T-helper 1 cell (primary cell): ENCODE measurements at places on chromosomes 12 and 14.

- DNase-seq = no peak
These were observed 13.3 kb downstream of the REM2 start for GRCh38 chr14:22896356-22896755.

DNA sequence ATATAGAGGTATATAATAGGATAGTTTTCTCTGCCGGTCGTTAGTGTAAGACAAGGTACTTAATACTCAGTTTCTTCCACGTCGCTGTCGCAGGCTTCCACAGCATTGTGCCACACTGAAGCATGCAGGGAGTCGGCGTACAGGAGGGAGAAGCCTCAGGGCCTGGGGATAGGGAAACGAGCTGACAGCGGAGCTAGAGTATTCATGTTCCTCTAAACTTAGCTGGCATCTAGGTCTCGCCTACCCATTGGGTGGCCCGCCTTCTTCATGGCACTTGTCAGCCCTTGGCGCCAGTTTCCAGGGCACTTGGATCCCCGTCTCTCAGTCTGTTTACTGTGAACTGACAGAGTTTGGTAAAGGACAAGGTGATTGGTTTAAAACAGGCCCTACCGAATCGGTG is 73.6 kb downstream of the GNS start:
- no peak for DNase-seq

- no peak for DNase-seq
These were observed 111.7 kb downstream of the DNAI7 start for GRCh38 chr12:25083211-25083610.

DNA sequence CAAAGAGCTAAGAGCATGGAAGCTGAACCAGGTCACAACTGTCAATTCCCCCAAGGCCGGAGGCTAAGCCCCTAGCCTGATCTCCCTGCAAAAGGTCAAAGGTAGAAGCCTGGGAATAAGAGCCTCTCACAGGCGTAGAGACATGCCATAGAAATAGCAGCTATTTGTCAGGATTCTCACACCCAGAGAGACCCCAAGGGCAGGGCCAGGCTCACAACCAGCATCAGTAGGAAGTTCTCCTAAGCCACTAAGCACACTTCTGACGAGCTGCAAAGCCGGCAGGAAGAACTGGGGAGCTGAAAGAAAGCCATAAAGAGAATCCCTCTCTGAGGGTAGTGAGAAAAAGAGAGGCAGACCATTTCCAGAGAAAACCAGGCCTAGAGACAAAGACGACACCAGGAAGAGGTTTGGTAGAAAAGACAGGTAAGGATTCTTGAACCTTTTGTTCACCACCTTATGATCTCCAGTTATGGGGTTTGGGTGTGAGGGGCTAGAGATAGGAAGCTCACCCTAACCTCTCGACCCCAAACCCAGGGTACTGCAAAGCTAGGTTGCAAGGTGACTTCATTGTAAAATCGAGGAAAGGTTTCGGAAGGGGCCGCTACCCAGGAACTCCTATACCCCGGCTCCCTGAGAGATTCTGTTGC is 1.0 kb downstream of the SMARCC2 start:
- no peak for DNase-seq

GRCh38 chr12:130711756-130712155 is 4.3 kb downstream of the RIMBP2 start:
- no peak for DNase-seq

GRCh38 chr12:122819209-122819785 is 16.0 kb upstream of the HIP1R start:
- DNase-seq = no peak

DNA sequence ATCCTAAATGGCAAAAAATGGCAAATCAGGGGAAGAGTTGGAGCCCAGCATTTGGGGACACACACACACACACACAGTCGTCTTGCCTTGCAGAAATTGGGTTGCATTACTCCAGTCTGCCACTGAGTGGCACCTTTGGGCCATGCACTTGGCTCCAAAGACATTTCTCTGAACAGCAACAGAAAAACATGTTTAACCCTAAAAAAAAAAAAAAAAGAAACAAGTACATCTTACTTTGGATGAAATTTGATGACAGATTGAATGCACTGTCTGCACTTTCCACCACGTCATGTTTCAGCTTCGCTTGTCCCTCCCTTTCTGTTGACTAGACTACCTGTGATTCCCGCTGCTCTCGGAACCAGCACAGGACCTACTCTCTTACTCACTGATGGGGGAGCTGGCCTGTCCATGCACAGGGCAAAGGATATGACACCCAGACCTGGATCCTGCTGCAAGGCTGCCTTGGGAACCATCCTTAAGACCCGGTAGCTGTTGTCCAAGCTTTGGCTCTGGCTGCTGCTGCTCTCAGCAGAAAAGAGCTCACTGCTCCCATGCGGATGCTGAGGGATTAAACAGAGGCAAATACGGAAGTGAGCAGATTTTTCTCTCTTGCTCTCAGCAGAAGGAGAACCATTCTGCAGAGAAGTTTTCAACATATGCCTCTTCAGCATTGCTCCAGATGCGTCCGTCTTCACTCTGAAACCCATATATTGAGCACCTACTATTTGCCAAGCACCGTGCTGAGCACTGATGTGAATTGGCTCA is 376.8 kb downstream of the DPF3 start:
- peak; percentile 85 for DNase-seq

- no peak for DNase-seq
These were observed 18.0 kb downstream of the ACIN1 start for GRCh38 chr14:23076785-23077408.

GRCh38 chr14:75081660-75082229 is 12.3 kb downstream of the ZC2HC1C start:
- no peak for DNase-seq

- no peak for DNase-seq
These were observed 122.7 kb downstream of the DIP2B start for GRCh38 chr12:50627491-50627890.

- no peak for DNase-seq
These were observed 4.6 kb upstream of the CEP128 start for GRCh38 chr14:80946187-80946586.

DNA sequence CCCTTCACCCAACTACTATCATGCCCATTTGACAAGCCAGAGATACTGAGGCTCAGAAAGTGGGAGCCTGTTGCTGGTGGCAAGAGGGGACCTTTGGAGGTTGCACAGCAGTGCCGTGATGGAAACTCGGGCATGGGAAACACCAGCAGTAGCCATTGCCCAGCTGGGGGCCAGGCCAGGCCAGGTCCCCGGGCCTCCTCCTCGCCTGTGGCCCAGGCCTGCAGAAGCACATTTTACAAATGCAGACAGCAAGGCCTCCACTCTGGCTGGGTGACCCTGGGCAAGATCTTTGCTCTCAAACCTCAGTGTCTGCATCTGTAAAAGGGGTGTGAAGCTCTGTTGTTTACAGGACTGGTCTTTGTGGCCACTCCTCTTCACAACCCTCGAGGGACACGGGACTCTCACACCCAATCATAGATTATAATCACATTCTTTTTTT is 4.5 kb upstream of the SH2B3 start:
- no peak for DNase-seq

DNA sequence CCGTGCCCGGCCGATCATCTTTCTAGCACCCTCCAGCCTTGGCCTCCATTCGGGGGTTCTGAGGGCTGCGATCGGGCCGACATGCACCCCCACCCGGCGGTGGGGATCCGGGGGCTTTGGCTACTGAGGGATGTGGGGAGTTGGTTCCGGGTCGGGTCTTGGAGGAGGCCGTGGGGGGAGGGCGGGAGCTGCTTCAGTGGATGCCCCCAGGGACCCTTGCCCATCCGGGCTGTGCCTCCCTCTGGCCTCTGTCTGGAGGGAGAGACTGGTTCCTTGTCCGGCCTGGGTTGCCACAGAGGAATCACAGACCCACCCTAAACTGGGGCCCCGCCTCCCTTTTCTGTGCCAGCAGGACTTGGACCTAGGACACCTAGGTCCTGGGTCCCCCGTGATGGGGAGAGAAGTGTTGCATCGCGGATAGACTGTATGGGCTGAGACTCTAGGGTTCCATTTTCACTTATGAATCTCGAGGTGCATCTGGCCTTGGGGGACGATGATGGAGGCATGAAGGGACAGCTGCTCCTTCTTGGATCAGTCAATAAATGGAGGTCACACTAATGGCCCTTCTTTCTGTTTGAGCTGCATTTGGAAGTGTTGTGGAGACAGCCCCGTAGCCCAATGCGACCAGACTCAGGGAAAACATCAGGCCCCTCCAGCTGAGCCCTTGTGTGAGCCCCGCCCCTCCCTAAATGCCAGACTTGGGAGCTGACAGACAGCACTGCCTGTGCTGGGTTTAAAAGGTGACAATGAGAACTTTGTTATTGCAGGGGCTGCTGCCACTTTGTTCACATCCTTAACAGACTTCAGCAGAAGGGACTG is 577 bp downstream of the DTX3 start:
- DNase-seq = no peak

- DNase-seq = no peak
These were observed 45.2 kb downstream of the FOXN3 start for GRCh38 chr14:89371585-89372511.

GRCh38 chr12:111407377-111408115 is 1.8 kb downstream of the SH2B3 start:
- no peak for DNase-seq

GRCh38 chr14:20555845-20556244 is 5.0 kb downstream of the RNASE9 start:
- DNase-seq = no peak

DNA sequence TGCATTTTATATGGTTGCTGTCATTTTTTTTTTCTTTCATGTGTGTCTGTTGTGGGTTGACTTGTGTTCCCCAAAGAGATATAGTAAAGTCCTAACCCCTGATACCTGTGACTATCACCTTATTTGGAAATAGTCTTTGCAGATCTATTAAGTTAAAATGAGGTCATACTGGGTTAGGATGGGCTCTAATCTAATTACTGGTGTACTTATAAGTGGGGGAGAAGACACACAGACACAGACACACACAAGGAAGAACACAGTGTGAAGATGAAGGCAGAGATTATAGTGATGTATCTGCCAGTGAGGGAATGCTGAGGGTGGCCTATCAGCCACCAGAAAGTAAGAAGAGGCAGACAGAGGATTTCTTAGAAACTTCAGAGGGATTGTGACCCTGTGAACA is 318.4 kb upstream of the ATP2B1 start:
- no peak for DNase-seq

DNA sequence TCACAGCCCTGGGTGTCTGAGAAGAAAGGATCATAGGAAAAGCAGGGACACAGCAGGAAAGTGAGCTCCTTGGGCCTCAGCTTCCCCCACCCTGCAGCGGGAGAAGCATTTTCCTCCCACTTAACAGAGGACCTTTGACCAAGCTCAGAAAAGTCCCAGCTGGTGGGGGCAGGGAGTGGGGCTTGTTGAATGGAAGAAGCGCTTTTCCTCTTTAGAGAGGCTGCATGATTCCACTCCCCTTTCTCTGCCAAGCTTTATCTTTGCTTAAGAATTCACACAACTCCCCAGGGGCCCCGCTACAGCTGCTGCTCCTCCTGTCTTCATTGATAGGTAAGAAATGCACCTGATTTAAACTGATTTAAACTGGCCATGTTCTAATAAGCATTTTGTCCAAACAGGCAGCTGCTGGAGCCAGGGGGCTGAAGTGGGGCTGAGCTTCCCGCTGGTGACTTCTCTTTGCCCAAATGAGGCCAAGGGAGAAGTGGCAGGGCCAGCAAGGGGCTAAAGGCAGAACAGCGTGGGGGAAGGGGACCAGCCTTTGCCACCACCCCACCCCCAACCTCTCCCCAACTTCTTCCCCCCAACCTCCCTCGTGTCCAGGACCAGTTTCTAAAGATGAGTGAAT is 1.7 kb upstream of the PAPLN start:
- DNase-seq = no peak
